B cell (primary cell): ENCODE measurements at places on chromosomes 2 and 18. TPM values are rescaled to one million over a fixed set of nuclear protein-coding genes. Genes with fewer than 3 reads are reported as not detected.

- H3K36me3 ChIP-seq: no peaks in the 10 kb centered on the region
- no peak overlapping the region for H3K4me3 ChIP-seq
These were observed 86.0 kb downstream of the TACR1 start for GRCh38 chr2:75113231-75113869.

The ASB18 gene
- not detected in 2 replicates for total RNA-seq

DNA sequence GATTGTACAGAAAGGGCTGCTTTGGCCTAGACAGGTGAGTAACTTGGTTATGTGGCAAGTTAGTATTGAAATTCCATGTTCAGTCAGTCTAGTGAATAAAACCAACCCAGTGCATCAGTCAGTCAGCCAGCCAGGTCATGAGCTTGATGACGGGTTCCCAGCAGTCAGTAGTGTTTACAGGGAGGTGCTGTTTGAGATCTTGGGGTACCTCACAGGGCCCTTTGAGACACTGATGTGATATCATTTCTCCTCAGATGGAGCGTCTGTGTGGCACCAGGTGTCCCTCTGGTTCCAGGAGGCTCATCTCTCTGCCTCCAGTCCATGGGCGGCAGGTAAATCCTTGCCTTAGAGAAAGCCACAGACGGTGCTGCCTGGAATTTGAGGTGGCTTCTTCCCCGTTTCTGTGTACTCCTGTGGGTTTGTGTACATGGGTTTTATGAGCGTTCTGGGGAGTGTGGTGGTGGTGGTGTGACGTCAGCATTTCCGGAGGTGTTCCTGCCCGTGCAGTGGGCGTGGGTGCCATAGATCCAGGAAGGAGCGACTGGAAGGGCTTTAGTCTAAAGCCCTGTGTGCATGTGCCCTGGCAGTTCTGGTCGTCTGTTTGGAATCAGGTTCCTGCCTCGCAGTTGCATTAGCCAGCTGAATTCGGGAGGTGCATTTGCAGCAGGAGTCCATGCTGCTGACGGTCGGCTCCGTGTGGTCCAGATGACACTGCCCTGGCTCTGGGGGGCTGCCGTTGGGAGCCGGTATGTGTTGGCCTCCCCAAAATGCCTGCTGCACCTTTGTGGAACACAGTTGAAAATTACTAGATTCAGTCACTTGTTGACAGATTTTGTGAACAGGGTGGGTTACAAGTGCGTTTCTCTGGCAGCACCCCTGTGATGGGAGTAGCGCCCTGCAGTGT, 2.1 kb downstream of the CTDP1 start:
- H3K4me1 ChIP-seq: peaks cover 33% of the 10 kb centered on the region
- H3K36me3 ChIP-seq: peaks cover 15% of the 10 kb centered on the region
- no peak overlapping the region for H3K27ac ChIP-seq
- DNase-seq: no peak
- H3K4me3 ChIP-seq: no peak overlapping the region

The DUSP2 gene
- 69.8 and 74.9 TPM in 2 replicates for total RNA-seq

The ZAP70 gene
- 3.4 and 4.4 TPM in 2 replicates for total RNA-seq

The RESP18 gene
- not detected in 2 replicates for total RNA-seq

- H3K4me3 ChIP-seq: peak overlapping the region; percentile 70
- no peaks in the 10 kb centered on the region for H3K27me3 ChIP-seq
- peaks cover 4% of the 10 kb centered on the region for H3K4me1 ChIP-seq
- H3K27ac ChIP-seq: no peak overlapping the region
These were observed 13.6 kb downstream of the CCDC68 start for GRCh38 chr18:54945576-54946125.

GRCh38 chr18:65336411-65336810, 414.4 kb upstream of the CDH7 start:
- H3K27ac ChIP-seq: no peak overlapping the region
- no peaks in the 10 kb centered on the region for H3K4me1 ChIP-seq
- no peak for DNase-seq
- no peaks in the 10 kb centered on the region for H3K36me3 ChIP-seq

- no peaks in the 10 kb centered on the region for H3K4me1 ChIP-seq
- no peaks in the 10 kb centered on the region for H3K27me3 ChIP-seq
- no peak overlapping the region for H3K27ac ChIP-seq
- no peak overlapping the region for H3K4me3 ChIP-seq
- no peak for DNase-seq
- H3K36me3 ChIP-seq: no peaks in the 10 kb centered on the region
These were observed 231.4 kb downstream of the FAM210A start for GRCh38 chr18:13494871-13495445.

DNA sequence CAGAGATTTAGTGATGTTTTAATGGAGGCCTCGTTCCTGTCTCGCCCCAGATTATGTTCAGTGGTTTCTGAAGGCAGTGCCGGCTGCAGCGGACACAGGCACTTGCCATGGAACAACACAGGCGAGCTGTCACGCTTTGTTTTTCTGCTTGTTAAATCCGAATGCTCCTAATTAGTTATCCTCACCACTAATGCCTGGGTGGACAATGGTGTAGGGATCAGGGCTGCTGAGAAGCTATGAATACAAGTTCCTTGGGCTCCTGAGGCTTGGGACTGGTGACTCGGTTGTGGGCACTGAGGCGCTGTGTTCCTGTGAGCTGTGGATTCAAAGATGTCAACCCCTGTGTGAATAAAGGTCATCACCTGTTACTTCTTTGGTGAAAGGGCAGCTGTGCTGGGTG, 123.5 kb downstream of the PLEKHM3 start:
- H3K4me3 ChIP-seq: no peak overlapping the region
- no peak overlapping the region for H3K27ac ChIP-seq
- no peaks in the 10 kb centered on the region for H3K36me3 ChIP-seq
- H3K4me1 ChIP-seq: no peaks in the 10 kb centered on the region
- DNase-seq: no peak

GRCh38 chr18:26563024-26563423, 14.7 kb upstream of the KCTD1 start:
- no peaks in the 10 kb centered on the region for H3K4me1 ChIP-seq
- no peaks in the 10 kb centered on the region for H3K27me3 ChIP-seq
- no peak for DNase-seq

The XDH gene
- not detected in 2 replicates for total RNA-seq

- H3K27me3 ChIP-seq: peaks cover 19% of the 10 kb centered on the region
- H3K4me1 ChIP-seq: peaks cover 4% of the 10 kb centered on the region
- no peak for DNase-seq
- H3K36me3 ChIP-seq: no peaks in the 10 kb centered on the region
These were observed 5.0 kb downstream of the FBLN7 start for GRCh38 chr2:112143150-112143549.

DNA sequence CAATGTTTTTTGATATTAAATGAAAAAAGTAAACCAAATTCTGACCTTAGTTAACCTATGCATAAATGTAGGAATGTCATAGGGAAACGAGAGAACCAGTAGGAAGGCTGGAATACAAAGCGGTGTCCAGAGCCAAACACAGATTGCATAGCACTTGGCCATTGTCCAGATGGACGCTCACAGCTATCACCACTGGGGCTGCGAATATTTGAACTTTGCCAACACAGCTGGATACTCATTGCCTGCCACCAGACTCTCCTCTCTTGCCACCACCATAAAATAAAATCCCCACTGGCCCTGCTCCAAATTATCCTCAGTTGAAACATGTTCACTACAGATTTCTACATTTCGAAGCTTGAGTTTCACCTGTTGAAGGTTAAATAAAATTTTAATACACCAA, 159.3 kb upstream of the GULP1 start:
- H3K4me3 ChIP-seq: no peak overlapping the region
- no peaks in the 10 kb centered on the region for H3K36me3 ChIP-seq
- DNase-seq: no peak
- no peaks in the 10 kb centered on the region for H3K27me3 ChIP-seq
- no peak overlapping the region for H3K27ac ChIP-seq
- H3K4me1 ChIP-seq: no peaks in the 10 kb centered on the region

DNA sequence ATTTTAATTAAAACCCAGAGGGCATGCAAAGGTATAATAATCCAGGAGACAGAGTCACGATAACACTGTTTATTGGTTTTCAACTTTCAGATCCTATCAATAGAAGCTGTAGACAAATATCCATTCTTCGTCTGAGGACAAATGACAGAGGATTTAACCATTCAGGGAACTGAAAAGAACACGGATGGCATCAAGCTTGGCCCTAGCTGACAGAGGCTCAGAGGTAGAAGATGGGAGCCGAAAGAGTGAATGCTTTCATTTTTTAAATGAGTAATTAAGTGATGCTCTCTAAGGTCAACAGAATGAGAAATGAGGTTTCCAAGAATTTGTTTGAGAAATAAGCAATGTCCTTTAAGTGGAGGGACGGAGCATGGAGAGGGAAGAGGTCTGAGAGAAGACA, 62.1 kb downstream of the BCL2 start:
- DNase-seq: no peak
- peaks cover 10% of the 10 kb centered on the region for H3K4me1 ChIP-seq
- H3K27me3 ChIP-seq: no peaks in the 10 kb centered on the region
- peaks cover 3% of the 10 kb centered on the region for H3K36me3 ChIP-seq

The ROCK1 gene
- 102 and 103 TPM in 2 replicates for total RNA-seq

DNA sequence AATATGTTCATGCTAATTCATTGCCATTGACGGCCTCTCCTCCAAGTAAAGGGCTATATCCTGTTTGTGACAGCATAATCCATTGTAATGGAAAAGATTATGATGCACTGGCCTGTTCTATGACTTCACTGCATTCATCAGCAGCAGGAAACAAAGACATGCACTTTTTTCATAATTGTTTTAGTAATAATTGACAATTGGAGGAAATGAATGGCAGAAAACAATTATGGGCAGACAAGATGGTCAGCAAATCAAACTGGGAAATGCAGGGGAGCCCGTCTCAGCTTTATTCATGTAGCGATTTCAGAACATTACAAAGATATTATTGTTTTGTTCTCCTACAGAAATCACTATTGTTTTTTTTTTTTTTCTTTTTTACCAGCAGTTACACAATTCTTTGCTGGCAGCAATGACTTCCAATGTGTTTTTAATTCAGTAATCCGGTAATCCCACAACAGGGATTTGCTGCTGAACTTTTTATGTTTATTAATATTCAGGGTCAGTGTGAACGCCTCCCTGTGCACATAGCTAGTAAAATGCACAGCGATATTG, 33.8 kb upstream of the RASGRP3 start:
- no peak overlapping the region for H3K4me3 ChIP-seq
- H3K36me3 ChIP-seq: no peaks in the 10 kb centered on the region
- H3K27ac ChIP-seq: no peak overlapping the region
- H3K27me3 ChIP-seq: no peaks in the 10 kb centered on the region

GRCh38 chr2:217827430-217828201, 175.2 kb downstream of the TNS1 start:
- H3K36me3 ChIP-seq: no peaks in the 10 kb centered on the region
- H3K4me3 ChIP-seq: no peak overlapping the region
- H3K27ac ChIP-seq: no peak overlapping the region
- no peak for DNase-seq
- H3K4me1 ChIP-seq: no peaks in the 10 kb centered on the region

DNA sequence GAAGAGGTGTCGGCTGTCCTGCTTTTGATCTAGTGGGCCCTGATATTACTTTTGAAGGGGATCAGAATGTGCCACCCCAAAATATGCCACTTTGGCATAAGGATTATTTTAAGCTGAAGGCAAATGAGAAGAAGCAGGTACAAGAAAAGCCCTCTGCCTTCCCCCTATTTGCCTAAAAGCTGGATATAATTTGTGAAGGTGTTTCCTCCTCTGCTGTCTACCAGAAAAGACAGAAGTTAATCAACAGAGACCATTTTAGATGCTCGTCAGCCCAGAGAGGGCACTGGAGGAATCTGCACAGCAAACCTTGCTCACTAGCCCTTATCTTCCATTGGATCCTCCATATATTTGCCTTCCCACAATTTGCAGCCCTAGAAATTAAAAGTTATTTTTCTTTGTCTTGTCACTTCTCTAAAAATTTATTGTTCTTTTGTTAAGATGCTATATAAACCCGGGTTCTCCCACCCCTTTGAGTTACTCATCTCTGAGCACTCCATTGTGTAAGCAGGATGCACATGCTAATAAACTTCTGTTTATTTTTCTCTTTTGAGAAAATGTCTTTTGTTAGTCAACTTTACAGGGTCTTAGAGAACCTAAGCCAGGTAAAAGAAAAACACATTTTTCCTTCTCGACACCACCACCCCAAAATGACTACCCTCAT, 163.2 kb upstream of the SLC1A4 start:
- no peak overlapping the region for H3K4me3 ChIP-seq
- no peak for DNase-seq
- no peaks in the 10 kb centered on the region for H3K36me3 ChIP-seq
- peak overlapping the region; percentile 31 for H3K27ac ChIP-seq
